ENCODE measurements at places on chromosomes 11 and 22. TPM values are rescaled to one million over a fixed set of nuclear protein-coding genes. Genes with fewer than 3 reads are reported as not detected.
A peak's percentile ranks its signal among the peaks of the same experiment; 100 is the strongest.

BEST1 gene
- 0.62 TPM for total RNA-seq

RIN1 gene
- 1.3 TPM for total RNA-seq

APOA4 gene
- not detected for total RNA-seq

CDC42EP2 gene
- total RNA-seq = 12.1 TPM

DNA sequence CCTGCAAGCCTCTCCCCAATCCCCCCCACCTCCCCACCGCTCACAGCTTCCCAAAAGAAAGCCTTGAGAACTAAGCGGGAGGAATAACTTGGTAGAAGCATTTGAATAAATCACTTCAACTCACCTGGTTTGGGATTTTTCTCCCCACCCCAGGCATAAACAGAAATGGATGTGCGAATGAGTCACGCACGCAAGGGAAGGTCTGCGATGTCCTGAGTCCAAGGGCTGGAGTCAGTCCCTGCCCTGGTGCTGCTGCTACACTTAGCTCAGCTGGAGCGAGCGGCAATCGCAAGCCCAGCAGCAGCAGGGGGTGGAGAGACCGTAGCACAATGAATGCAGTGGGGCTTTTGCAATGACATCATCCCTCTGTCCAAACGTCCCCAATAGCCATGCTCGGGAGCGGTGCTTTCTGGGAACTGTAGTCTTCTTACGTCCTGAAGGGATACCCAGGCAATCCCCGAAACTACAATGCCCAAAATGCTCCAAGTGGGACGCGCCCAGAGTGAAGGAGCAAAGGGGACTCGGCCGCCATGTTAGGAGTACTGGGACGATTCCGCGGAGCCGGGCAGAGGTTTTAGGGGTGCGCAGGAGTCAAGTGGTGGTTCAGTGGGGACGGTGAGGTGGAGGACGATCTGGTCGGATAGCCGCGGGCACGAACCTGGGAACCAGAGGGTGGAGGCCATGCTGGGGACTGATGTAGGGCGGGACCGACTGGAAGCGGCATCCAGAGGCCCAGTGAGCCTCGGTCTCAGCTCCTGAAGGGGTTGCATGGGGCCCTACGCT, at the start of gene RAB30:
TSS of gene RAB30 (minus strand) at position 331 of the 783 bp plus-strand sequence. CDS start 74,581 bp downstream, outside the sequence.
- peak; percentile 87 for DNase-seq

- DNase-seq = no peak
Measured at GRCh38 chr11:9219572-9219971, 45.6 kb downstream of the DENND5A start.

DNA sequence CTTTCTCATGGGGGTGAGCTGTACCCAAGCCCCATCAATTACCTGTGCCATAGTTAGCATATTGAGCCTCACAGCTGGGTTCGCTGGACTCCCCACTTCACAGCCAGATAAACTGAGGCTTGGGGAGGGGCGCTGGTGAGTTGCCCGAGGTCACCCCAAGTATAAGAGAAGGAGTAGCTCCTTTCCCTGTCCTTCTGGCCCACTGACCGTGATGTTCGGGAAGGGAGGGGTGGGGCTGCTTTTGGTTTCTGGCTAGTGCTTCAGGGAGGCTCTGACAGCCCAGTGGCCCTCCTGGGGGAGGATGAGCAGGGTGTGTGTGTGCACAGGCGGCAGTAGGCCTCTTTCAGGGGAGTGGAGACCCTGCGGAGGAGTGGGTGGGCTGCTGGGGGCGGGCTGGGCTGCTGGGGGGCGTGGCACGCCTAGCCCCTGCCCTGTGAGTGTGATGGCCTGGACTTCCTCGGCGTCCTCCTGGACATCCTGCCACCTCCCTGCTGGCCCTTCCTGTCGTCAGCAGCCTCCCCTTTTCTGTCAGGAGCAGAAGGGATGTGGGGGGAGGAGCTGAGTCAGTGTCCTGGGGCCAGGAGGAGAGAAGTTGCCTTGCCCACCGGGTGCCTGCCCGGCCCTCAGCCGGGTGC, 50.3 kb downstream of the TRIOBP start:
- DNase-seq = peak; percentile 65

- no peak for DNase-seq
Measured at GRCh38 chr11:41866525-41866924, 407.1 kb upstream of the LRRC4C start.

GRCh38 chr11:11520231-11521015, 101.4 kb downstream of the GALNT18 start:
- DNase-seq = no peak

DNA sequence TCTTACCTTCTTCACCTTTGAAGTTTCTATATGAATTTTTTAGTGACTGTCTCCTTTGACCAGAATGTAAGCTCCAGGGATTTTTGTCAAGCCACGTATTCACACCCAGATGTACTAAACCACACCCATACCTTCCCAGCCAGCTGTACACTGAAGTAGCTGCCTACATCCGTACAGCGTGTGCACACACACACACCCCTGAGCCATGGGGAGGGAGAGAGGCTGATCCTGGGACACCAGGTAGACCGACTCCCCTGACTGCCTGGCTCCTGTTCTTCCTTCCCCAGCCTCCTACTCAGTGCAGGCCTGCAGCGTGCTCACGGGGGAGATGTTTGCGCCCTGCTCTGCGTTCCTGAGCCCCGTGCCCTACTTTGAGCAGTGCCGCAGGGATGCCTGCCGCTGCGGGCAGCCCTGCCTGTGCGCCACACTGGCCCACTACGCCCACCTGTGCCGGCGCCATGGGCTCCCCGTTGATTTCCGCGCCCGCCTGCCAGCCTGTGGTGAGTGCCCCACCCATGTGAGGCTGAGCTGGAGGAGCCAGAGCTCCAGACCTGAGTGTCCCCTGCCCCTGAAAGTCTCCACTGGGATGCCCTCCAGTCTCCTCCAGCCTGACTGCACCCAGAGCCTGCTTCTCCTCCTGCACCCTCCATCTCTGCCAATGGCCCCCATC, 25.9 kb downstream of the OTOG start:
- no peak for DNase-seq

GRCh38 chr11:5928271-5928670, 13.8 kb upstream of the OR56A3 start:
- DNase-seq = no peak

DNA sequence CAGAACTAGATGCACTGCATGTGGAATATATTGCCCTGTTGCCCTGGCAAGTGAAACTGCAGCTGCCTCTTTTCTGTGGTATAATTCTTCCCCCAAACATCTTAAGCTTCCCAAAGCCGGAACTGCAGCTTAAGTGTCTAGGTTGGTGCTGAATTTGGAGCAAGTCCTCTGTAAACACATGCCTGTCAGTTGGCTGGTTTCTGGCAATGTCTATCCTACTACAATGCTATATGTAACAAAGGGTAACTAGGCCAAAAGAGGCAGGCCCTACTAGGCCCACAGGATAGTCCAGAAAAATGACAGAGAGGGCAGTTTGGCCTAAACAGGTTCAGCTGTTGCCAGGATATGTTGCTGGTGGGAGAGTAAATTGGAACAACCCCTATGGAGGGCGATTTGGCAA, 27.9 kb downstream of the ASCC2 start:
- no peak for DNase-seq

All from heart right ventricle (tissue), 16 donors.